ENCODE measurements at places on chromosomes 16 and 17. TPM values are rescaled to one million over a fixed set of nuclear protein-coding genes. Genes with fewer than 3 reads are reported as not detected.
A peak's percentile ranks its signal among the peaks of the same experiment; 100 is the strongest.

GRCh38 chr17:37682007-37682406, 38.8 kb upstream of the DDX52 start:
- no peaks in the 10 kb centered on the region for H3K27me3 ChIP-seq
- DNase-seq: no peak
- H3K27ac ChIP-seq: no peak overlapping the region
- no peaks in the 10 kb centered on the region for H3K36me3 ChIP-seq
- no peaks in the 10 kb centered on the region for H3K4me1 ChIP-seq

DNA sequence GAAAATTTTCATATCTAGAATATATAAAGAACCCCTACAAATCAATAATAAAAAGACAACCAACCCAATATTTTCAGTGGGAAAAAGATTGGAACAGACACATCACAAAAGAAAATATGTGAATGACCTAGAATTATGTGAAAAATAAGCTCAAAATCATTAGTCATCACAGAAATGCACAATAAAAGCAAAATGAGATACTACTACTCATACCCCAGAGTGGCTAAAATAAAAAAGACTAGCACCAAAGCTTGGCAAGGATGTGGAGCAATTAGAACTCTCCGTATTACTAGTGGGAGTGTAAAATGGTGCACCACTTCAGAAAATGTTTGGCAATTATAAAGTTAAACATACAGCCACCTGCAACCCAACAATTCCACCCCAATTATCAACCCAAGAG, 48.0 kb upstream of the CDH5 start:
- H3K27me3 ChIP-seq: no peaks in the 10 kb centered on the region
- no peak overlapping the region for H3K27ac ChIP-seq
- no peaks in the 10 kb centered on the region for H3K4me1 ChIP-seq
- H3K4me3 ChIP-seq: no peak overlapping the region
- no peak for DNase-seq
- no peaks in the 10 kb centered on the region for H3K36me3 ChIP-seq

GRCh38 chr17:40980596-40980995, 3.5 kb downstream of the KRT40 start:
- no peaks in the 10 kb centered on the region for H3K27me3 ChIP-seq
- peak overlapping the region; percentile 29 for H3K27ac ChIP-seq
- peaks cover 8% of the 10 kb centered on the region for H3K4me1 ChIP-seq
- H3K36me3 ChIP-seq: no peaks in the 10 kb centered on the region
- no peak overlapping the region for H3K4me3 ChIP-seq

DNA sequence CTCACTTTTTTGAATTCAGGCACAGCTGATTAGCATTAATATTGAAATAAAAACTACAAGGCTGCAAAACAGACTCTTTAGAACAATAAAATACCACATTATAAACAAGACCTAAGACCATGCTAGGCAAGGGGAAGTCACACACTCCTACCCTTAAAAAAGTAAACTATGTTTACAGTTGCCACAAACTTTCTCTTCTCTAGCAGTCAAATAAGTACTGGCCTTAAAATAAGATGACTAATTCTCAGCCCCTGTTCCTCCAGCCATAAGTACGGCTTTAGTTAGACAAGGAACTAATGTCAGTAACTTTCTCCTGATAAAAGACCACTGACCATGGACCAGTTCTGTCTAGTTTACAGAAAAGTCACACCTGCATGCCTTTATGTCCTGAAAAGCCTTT, 19.5 kb upstream of the CPHXL start:
- H3K4me1 ChIP-seq: no peaks in the 10 kb centered on the region
- no peak overlapping the region for H3K27ac ChIP-seq
- no peak for DNase-seq
- no peaks in the 10 kb centered on the region for H3K36me3 ChIP-seq
- no peak overlapping the region for H3K4me3 ChIP-seq

GRCh38 chr16:57235128-57236021, 9.7 kb upstream of the ARL2BP start:
- peaks cover 94% of the 10 kb centered on the region for H3K36me3 ChIP-seq
- no peak overlapping the region for H3K4me3 ChIP-seq
- H3K27me3 ChIP-seq: no peaks in the 10 kb centered on the region

- H3K4me1 ChIP-seq: no peaks in the 10 kb centered on the region
- H3K27me3 ChIP-seq: no peaks in the 10 kb centered on the region
- peak within 1 kb of the TSS; percentile 41 for H3K4me3 ChIP-seq
- no peak within 1 kb of the TSS for H3K27ac ChIP-seq
- peak; percentile 17 for DNase-seq
These were observed at the start of gene PRAC1 for GRCh38 chr17:48722201-48722907. Gene PRAC1 (minus strand): TSS chr17:48722518. CDS start chr17:48722392, 126 bp downstream.

- no peak for DNase-seq
- H3K27ac ChIP-seq: 0 out of 2 replicates have a peak overlapping the region, but pooled peaks have one; percentile 7
- H3K36me3 ChIP-seq: no peaks in the 10 kb centered on the region
- H3K4me3 ChIP-seq: peak overlapping the region; percentile 75
- H3K4me1 ChIP-seq: no peaks in the 10 kb centered on the region
These were observed 1.5 kb upstream of the SPAG7 start for GRCh38 chr17:4969047-4969550.

The CACNA1G gene
- total RNA-seq: 4.2 TPM

Data from SJCRH30 (cell line).